Endothelial cell (in vitro differentiated cells): ENCODE measurements at places on chromosomes 1 and 21.

GRCh38 chr1:224458996-224459395 is 24.4 kb upstream of the WDR26 start:
- DNase-seq, result no peak

- DNase-seq, result no peak
Measured at GRCh38 chr1:60280256-60280655, 206.7 kb upstream of the C1orf87 start.

- DNase-seq, result no peak
Measured at GRCh38 chr1:167909691-167910180, 4.2 kb downstream of the ADCY10 start.

- no peak for DNase-seq
Measured at GRCh38 chr1:70072231-70072751, 133.1 kb downstream of the LRRC40 start.

GRCh38 chr1:7896994-7897393 is 43.6 kb downstream of the TNFRSF9 start:
- no peak for DNase-seq

DNA sequence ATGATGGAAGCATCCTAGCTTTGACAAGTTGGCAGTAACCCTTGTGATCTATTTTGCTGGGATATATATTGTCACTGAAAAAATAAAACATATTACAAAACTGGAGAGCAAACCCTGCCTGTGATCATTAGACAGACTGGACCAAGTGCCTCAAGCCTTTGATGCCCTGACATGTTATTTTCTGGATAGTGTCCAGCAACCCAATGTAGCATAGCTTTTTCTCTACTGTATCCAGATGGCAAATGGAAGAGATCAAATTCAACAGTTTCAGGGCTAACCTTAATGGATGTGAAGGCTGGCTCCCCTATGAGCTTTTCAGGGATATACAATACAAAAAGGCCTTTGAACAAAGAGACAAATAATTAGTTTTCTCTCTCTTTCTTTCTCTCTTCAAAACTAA is 25.1 kb downstream of the WARS2 start:
- no peak for DNase-seq
